ENCODE measurements at places on chromosomes 2 and 18. TPM values are rescaled to one million over a fixed set of nuclear protein-coding genes. Genes with fewer than 3 reads are reported as not detected.

DNA sequence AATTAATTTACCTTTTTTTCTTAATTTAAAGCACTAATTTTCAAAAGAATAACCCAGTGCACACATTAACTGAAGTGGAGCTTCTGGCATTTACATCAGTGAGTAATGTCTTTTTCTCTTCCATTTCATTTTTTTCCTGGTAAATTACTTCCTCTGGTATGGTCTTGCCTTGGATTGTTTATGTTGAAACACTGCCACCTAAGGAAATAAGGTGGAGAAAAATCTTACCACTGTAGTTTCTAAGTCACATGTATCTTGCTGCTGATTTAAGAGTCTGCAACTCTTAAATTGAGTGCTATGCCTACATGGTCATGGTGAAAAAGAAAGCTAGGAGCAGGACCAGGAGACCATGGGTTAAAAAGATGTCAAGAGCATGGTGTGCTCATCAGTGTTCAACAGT, 51.0 kb downstream of the TTC27 start:
- no peak for DNase-seq

GRCh38 chr2:173884025-173884802, 81.0 kb downstream of the SP3 start:
- DNase-seq = peak; percentile 48

- DNase-seq = no peak
Measured at GRCh38 chr18:11986061-11986460, 4.8 kb downstream of the IMPA2 start.

DNA sequence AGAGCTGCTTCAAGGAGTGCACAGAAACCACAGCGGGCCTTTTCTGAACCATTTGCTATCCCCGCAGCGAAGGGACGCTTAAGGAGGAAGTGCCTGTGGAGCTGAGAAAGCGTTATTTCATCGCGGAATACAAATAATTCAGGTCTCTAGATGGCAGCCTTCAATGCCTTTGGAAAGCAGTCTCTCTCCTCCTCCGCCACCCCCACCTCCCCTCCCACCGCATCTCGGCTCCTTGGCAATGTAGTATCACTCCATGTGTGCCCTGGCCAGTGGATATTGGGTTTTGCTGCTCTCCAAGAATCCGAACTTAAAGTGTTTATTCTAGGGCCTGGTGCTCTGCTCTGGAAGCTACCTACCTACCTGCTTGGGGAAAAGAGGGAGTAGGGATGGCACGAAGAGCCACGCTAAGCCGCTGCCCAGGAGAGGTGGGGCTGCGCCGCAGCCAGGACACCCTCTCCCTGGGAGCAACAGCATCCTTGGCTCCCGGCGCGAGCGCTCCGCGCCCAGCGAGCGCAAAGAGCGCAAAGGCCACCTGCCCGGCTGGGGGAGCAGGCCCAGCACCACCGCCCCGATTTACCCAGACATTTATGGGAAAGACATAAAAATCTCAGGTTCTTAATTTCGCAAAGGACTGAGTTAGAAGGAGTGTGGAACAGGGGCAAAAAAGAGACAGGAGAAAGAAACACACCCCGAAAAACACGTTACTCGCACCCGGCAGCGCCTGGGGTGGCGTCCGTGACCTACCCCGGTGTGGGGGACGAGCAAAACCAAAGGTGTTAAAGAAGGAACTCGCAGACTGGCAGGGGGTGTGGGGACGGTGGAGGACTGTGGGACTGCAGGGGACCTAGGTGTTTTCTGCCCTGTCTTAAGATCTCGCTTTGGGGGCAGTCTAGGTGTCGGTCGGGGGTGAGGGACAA, 1.0 kb downstream of the SPHKAP start:
- DNase-seq = no peak

- no peak for DNase-seq
Measured at GRCh38 chr2:200129721-200130462, 174.5 kb downstream of the MAIP1 start.

DNA sequence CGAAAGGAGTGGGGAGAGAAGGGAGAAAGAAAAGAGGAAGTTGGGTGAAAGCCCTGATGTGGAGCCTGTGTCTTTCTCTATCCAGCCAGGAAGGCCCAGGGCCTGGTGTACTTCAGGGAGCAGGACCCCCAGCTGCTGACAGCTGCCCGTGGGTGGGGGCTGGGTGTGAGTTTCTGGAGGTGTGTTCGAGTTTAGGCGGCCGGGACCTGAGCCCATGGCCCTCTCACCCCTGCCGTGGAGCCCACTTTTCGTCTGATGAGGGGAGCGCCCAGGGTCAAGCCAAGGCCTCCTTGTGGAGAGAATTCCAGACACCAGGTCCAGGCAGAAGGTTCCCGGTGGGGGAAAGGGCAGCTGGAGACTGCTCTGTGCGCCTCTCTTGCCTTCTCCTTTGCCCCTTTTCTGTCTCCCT, 2.2 kb downstream of the SIX3 start:
- no peak for DNase-seq

DNA sequence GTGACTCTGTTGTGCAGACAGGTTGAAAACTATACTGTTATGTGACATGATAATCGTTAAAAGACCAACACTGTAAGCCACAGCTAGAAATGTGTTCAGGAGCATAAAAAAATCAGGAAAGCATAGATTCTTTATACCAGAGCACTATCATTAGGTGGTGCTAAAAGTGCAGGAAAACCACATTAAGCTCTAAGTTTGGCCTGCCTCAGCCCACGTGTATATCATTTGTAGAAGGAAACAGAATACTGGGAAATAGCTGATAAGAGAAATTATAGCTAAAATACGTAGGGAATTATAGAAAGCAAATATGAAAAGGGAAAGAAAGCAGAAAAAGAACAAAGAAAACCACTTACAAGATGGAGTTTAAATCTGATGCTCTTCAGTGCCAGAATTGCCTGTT, 26.5 kb upstream of the C2orf74 start:
- peak; percentile 36 for DNase-seq

GRCh38 chr2:60413814-60414168, 139.7 kb downstream of the BCL11A start:
- DNase-seq = no peak

DNA sequence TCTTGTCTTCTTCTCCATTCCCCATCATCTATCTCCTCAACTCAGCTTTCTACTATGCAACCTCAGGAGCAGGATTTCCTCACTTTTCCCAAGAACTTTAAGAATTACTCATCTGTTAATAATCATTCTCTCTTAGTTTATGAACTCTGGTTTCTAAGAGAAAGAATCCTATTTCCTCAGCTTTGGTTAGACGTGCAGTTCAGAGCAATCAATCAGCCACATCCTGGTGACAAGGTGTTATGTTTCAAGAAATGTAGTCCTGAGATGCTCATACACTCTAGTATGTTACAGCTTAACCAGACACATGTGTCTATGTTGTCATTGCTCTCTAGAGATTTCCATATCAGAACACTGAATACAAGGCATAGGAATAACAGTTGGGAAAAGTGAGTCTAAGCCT, 277.9 kb downstream of the MBD2 start:
- DNase-seq = no peak

- DNase-seq = peak; percentile 21
Measured at GRCh38 chr2:240501531-240501991, 56.2 kb downstream of the ANKMY1 start.

- no peak for DNase-seq
Measured at GRCh38 chr2:220167956-220168355, 540.5 kb downstream of the SLC4A3 start.

GRCh38 chr2:138276339-138276738, 225.2 kb upstream of the SPOPL start:
- DNase-seq = no peak

- DNase-seq = no peak
Measured at GRCh38 chr2:2823061-2823753, 492.1 kb upstream of the MYT1L start.

DNA sequence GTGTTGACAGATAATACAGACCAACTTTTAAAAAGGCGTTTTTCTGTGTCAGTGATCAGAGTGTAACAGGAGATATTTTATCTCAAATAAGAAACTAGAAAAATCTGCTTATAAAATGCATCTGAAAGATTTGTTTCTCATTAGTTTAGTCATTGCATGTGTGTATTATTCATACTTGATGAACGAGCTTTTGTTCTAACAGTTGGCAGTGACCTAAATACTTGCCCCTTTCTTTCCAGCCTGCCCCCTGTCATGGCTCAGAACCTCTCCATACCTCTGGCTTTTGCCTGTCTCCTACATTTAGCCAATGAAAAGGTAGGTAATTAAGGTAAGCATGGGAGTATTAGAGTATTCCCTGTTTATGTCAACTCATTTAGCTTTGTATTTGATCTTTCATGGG, 33.6 kb downstream of the NCAPH start:
- DNase-seq = no peak

GRCh38 chr2:152336119-152336853, 1.3 kb downstream of the FMNL2 start:
- DNase-seq = peak; percentile 62

GRCh38 chr2:194289712-194290346, 1367.2 kb upstream of the SLC39A10 start:
- DNase-seq = no peak

GRCh38 chr2:216242365-216242764, 129.9 kb downstream of the MARCHF4 start:
- DNase-seq = peak; percentile 41

DNA sequence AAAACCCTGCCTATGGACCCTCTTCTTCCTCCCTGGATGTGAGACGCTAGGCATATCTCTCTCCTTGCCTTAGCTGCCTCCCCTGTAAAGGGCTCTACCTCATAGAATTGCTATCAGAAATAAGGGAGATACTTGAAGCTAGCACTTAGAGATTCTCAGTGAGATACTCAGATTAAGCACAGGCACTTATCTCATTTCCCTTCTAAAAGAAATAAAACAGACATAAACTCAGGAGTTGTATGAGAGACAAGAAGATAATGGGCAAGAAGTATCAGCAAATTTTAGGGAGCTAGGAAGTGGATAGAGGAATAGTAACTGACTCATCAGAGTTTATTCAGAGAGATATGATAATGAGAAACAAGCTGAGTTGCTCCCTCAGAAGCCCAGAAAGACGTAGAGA, 131.0 kb downstream of the SP3 start:
- DNase-seq = no peak

GRCh38 chr2:31505111-31505510, 75.6 kb downstream of the SRD5A2 start:
- no peak for DNase-seq

DNA sequence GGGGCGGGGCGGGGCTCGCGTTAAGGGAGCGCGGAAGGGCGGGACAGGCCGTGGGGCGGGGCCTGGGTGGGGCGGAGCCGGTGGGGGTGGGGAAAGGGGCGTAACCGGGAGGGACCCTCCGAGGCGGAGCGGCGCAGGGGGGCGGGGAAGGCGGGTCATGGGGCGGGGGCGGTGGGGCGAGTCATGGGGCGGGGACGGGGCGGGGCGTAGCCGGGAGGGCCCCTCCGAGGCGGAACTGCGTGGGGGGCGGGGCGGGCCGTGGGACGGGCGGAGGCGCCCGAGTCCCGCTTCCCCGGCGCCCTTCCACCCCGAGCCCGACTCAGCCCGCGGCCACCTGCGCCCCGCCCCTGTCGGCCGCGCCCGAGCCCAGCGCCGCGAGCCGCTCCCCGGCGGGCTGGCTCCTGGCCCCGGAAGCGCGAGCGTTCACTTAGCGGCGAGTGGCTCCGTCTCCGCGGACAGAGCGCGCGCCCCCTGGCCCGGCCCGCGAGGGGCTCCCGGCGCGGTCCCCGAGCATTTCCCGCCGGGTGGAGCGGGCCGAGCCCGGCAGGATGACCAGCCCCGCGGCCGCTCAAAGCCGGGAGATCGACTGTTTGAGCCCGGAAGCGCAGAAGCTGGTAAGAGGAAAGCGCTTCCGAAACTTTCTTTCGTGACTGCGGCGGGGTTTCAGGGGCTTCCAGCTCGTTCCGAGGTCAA, 64.7 kb downstream of the LRRFIP1 start:
- DNase-seq = peak; percentile 77

DNA sequence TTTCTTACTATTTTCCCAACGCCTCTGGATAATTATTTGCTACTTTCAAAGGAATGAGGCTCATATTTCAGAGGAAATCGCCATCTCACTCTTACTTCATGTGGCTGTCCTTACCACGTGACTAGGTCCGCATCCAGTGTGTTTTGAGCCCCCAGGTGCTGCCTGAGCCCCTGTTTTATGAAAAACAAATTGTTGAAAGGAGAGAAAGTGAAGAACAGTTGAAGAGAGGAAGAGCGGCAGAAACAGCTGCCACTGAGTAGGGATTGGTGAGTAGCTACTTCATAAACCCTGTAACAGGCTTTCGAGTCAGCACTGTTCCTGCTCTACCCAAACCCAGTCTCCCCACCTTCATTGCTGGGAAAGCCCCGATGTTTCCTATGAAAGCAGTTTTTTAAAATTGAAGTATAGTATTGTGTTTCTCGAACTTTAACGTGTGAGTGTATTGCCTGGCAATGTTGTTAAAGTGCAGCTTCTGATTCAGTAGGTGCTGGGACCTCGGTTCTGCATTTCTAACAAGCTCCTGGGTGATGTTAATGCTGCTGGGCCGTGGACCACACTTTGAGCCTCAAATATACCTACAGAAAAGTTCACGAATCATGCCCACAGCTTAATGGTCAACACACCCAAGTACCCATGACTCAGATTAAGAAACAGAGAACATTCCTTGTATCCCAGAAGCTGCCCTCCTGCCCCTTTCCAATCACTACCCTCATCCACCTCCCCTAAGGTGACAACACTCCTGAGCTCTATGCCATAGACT, 39.7 kb downstream of the TMEM177 start:
- no peak for DNase-seq

DNA sequence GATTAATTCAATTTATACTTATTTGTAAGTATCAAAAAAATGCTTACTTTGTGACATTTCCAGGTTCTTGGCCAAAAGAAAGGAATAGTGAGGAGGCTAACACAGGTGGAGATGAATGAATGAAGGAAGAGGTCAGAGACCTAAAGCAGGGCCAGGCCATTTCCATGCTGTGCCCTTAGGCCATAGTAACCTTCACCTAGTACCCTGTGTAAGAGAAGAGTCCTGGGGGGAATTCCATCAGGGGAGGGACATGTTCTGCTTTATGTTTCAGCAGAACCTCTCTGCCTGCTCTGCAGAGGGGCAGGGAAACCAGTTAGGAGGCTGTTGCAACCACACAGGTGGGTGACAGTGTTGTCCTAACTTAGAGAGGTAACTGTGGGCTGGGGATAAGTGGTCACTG, 204.2 kb upstream of the CDH20 start:
- no peak for DNase-seq

DNA sequence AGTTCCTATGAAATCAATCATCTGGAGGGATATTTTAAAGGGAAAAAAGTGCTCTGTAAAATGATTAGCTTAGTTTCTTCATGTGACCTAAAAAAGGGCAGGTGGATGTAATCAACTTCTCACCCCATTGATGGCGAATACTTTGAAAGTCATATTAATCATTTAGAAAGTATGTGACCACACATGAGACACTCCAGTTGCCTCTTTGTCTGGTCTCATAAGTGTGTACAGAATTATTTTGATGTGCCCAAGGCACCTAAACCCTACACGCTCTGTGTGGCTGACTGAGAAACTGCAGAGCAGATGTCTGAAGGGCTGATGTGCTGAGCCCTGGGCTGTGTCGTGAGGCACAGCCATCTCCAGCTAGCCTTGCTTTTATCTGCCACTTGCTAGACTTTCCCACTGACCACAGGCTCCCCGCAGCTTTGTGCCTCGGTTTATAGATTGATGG, 26.9 kb downstream of the SGPP2 start:
- DNase-seq = no peak

Gene CNTNAP5
- 43.3 TPM for total RNA-seq

Gene RAD51AP2
- total RNA-seq = 2.1 TPM

Gene MREG
- total RNA-seq = 7.6 TPM

Gene SESTD1
- 110 TPM for total RNA-seq

Gene SCN9A
- total RNA-seq = 6.9 TPM

Gene ACKR3
- total RNA-seq = 12.4 TPM

Gene RGPD3
- 0.86 TPM for total RNA-seq

Gene ZSWIM2
- 0.77 TPM for total RNA-seq

Gene CTLA4
- total RNA-seq = not detected

Gene ZNF385B
- 49.8 TPM for total RNA-seq

Gene ABHD3
- total RNA-seq = 10.6 TPM

Gene DES
- 0.69 TPM for total RNA-seq

Gene APLF
- total RNA-seq = 9.7 TPM

Gene STPG4
- 1.3 TPM for total RNA-seq
